ENCODE measurements at places on chromosomes 1 and 21. TPM values are rescaled to one million over a fixed set of nuclear protein-coding genes. Genes with fewer than 3 reads are reported as not detected.

- H3K4me3 ChIP-seq: no peak overlapping the region
- no peak for DNase-seq
- H3K4me1 ChIP-seq: peaks cover 14% of the 10 kb centered on the region
These were observed 326.7 kb downstream of the SIPA1L2 start for GRCh38 chr1:232303222-232303620.

GRCh38 chr1:56837244-56837939, 17.2 kb upstream of the C8A start:
- no peak overlapping the region for H3K27ac ChIP-seq
- peak; percentile 1 for DNase-seq
- no peak overlapping the region for H3K4me3 ChIP-seq
- H3K27me3 ChIP-seq: no peaks in the 10 kb centered on the region
- H3K4me1 ChIP-seq: no peaks in the 10 kb centered on the region

- no peak overlapping the region for H3K4me3 ChIP-seq
- no peaks in the 10 kb centered on the region for H3K36me3 ChIP-seq
- H3K27me3 ChIP-seq: no peaks in the 10 kb centered on the region
- no peak for DNase-seq
- no peaks in the 10 kb centered on the region for H3K4me1 ChIP-seq
These were observed 7.2 kb downstream of the SLAMF1 start for GRCh38 chr1:160639652-160640051.

DNA sequence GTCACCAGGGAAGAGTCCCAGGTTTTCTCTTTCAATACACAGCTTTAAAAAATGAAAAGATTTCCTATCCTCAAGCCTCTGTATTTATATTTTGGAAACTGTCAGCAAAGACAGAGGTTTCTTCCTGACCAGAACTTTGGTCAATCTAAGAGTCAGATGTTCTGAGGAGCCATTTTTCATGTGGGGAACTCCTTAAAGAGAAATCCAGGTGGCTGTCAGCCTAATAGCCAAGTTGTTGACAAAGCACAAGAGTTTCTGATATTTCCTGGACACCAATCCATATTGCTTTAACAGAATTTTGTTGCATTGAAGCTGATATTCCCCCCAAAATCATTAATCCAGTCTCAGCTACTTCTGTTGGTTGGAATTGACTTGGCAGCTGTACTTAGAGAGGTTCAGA, 318.6 kb upstream of the NFIA start:
- H3K4me1 ChIP-seq: peaks cover 15% of the 10 kb centered on the region
- H3K36me3 ChIP-seq: no peaks in the 10 kb centered on the region
- DNase-seq: no peak
- H3K27ac ChIP-seq: no peak overlapping the region
- no peaks in the 10 kb centered on the region for H3K27me3 ChIP-seq

DNA sequence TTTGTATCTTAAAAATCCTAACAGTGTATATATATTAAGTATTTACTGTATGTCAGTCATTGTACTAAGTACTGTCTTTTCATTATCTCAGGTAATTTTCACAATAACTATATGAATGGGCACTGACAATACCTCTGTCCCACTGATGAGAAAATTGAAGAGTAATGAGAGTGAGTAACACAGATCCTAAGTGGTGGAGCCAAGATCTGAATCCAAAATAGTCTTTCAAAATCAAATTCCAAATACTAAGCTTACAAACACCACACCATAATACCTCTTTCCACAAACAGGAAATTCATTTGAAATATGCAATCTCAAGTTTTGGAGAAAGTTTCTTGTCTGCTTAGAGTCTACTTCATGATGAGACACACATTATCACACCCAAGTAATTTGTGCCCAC, 105.9 kb upstream of the EDEM3 start:
- peaks cover 11% of the 10 kb centered on the region for H3K36me3 ChIP-seq
- H3K4me3 ChIP-seq: no peak overlapping the region
- no peaks in the 10 kb centered on the region for H3K27me3 ChIP-seq
- DNase-seq: no peak
- H3K4me1 ChIP-seq: no peaks in the 10 kb centered on the region
- H3K27ac ChIP-seq: peak overlapping the region; percentile 68

DNA sequence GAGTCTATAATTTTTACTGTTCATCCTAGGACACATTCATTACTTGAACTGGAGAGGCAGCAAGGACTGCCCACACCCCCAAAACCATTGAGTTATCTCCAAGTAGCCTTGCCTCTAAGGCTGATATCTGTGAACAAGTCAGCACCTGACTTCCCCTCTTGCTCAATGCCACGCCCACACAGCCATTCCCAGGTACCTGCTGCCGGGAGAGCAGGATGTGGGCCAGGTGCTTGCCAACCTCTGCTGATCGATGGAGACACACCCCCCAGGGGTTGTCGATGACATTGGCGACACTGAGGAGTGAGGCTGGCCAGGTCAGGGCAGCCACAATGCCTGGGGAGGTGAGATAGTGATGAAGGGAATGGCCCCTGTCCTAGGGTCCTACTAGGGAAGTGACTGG, 60.1 kb downstream of the TMCO4 start:
- no peak overlapping the region for H3K4me3 ChIP-seq
- no peak for DNase-seq
- no peak overlapping the region for H3K27ac ChIP-seq
- H3K4me1 ChIP-seq: peaks cover 19% of the 10 kb centered on the region

Gene FAM131C
- 8.7 TPM for total RNA-seq
